ENCODE measurements at places on chromosomes 4 and X. TPM values are rescaled to one million over a fixed set of nuclear protein-coding genes. Genes with fewer than 3 reads are reported as not detected.

DNA sequence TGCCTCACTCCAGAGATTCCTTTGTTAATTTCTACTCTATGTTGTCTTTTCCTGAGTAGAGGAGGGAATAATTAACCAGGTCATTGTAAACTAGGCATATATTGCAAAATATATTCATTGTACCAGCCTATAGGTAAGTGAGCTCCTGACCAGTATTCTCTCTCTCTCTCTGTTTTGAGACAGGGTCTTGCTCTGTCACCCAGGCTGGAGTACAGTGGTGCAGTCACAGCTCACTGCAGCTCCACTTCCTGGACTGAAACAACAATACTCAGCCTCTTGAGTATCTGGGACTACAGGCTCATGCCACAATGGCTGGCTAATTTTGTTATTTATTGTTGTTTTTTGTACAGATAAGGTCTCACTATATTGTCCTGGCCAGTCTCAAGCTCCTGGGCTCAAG is 198.3 kb downstream of the ARAP2 start:
- H3K4me1 ChIP-seq = no peaks in the 10 kb centered on the region
- no peak overlapping the region for H3K4me3 ChIP-seq
- DNase-seq = no peak
- no peaks in the 10 kb centered on the region for H3K27me3 ChIP-seq
- no peak overlapping the region for H3K27ac ChIP-seq

Gene NSUN7
- total RNA-seq = 7.6 TPM

Gene CLDN2
- total RNA-seq = 140 TPM

Gene USP17L17
- 0.41 TPM for total RNA-seq

All from kidney (tissue), 22 donors.